NCI-H2081 (cell line): ENCODE measurements at places on chromosomes 3 and 15.

GRCh38 chr3:190155752-190156151 is 35.1 kb upstream of the P3H2 start:
- DNase-seq = no peak

DNA sequence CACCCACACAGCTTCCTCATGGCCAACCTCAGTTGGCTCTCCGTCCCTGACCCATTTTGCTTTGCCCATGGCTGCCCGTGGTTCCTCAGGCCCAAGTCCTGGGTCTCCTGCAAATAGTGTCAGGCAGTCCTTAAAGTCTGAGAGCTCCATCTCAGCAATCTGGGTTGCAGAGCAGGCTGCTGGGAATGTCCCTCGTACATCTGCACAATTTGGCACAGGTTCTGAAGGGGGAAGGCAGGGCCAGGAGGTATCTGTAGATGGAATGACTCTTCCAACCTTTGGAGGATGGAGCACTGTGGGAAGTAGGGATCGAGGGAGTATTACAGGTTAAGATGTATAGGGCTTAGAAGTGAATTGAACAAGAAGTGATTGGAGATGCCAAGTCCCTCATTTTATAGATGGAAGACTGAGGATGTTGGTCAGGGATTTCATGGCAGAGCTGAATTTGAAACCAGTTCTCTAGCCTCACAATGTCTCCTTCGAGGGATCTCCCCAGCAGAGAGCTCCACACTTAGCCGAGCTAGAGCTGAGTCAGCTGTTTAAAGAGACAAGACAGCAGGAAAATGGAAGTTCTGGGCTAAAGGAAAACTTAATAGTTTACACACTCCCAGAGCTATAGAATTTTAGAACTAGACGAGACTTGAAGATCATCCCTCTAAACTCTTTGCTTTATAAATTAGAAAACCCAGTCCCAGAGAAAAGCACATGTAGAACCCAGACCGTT is 9.2 kb downstream of the CKMT1A start:
- no peak for DNase-seq

GRCh38 chr3:187281191-187281714 is 10.3 kb downstream of the MASP1 start:
- no peak for DNase-seq

DNA sequence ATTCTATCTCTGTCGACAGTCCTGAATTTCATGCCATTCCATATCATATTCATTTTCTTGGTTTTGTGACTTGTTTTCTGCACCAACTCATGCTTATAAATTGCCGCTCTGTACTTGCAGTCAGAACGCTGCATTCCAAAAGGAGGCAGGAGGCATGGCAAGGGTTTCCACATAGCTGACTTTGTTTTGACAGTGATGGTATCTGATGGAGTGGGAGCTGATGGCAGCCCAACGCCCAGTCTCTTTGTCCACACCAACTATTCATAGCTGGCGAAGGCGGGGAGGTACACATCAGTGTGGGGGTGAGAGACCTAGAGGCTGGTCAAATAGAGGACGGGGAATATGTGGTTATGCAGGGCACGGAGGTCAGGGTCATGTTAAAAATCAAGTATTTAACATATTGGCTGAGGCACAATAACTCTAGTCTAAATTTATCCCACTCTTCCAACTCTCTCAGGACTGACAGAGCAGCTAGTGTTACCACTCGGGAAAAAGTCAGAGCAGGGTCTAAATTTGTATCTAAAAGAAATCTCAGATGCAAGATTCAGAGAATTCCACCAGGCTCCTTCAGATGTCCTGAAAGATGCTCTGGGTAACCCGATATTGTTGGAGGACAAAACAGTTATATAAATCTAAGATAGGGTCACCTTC is 67.8 kb upstream of the ATP13A3 start:
- no peak for DNase-seq

DNA sequence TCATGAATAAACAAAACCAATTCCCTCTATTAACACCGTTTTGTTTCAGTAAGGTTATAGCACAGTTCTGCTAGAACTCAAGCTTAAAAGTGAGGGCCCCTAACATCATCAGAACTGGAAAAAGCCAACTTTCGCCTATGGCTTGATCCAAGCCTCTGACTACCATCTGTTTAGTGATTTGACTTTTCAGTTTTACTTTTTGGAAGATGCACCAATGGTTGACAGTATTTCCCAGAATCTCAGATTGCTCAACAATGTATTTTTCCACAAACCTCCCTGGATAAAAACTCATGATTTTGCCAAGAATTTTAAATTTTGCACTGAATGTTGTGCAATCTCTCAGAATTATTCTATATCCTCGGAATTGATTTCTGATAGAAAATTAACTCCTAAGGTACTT is 190.7 kb downstream of the LSAMP start:
- no peak for DNase-seq

DNA sequence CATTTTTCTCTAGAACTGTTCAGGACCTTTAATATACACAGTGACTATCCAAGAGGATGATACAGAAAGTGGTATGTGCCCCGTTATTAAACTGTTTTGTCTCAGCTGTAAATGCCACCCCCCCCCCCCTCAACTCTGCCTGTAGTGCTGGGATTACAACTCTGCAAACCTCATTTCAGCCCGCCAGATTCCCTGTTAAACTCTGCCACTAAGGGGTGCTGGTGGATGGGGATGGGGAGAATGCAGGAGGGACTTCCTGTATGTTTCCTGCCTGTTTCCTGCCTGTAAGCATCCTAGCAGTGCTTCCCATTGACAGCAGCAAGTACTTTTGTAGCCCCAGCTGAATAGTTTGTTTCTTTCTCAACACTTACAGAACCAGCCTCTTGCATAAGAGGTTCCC is 301.7 kb upstream of the RORA start:
- DNase-seq = no peak

- no peak for DNase-seq
Measured at GRCh38 chr15:31332681-31333071, 6.0 kb downstream of the KLF13 start.

- DNase-seq = no peak
Measured at GRCh38 chr3:189776149-189776824, 145.1 kb downstream of the TP63 start.

DNA sequence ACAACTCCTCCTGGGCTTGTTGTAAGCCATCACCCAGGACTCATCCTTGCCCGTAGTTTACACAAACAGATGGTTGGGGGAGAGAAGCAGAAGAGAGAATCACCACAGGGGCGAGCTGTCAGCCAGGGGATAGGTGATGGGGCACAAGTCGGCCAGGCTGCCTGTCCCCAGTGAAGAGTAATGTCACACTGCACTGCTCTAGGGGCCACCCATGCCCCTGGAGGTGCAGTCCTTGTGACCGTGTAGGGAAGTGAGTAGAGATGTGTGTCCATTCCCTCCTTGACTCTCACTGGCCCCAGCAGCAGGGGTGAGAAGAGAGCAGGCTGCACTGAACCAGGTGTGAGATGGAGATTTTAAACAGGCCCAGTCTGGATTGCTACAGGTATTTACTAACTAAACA is 17.1 kb upstream of the PRSS50 start:
- DNase-seq = no peak

GRCh38 chr3:77001062-77001701 is 38.7 kb upstream of the ROBO2 start:
- DNase-seq = no peak

DNA sequence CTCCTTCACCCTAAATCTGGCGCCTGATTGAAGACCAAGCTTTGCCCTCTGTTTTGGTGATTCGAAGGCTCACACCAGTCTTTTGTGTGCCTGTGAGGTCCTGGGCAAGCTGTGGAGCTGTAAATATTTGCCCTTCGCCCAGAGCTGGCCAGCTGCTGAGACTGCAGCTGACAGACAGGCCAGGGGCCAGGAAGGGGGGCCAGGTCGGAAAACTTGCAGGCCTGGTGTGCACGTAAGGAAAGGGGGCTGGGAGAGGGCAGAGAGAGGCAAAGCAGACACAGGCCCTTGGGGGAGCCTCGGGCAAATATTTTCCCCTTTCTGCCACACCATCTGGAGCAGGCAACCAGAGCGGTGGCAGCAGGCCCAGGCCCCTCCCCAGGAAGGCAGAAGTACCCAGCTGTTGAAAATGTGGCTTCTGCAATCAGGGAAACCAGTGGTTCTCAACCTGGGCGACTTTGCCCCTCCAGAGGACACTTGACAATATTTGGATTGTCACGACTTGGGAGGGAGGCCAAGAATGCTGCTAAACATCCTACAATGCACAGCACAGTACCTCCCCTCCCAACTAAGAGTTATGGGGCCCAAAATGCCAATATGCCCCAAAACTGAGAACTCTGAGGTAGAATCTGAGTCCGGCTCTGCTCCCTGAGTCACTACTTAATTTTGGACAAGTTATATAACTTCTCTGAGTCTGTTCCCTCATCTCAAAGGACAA is 2.5 kb downstream of the PDZRN3 start:
- peak; percentile 31 for DNase-seq

DNA sequence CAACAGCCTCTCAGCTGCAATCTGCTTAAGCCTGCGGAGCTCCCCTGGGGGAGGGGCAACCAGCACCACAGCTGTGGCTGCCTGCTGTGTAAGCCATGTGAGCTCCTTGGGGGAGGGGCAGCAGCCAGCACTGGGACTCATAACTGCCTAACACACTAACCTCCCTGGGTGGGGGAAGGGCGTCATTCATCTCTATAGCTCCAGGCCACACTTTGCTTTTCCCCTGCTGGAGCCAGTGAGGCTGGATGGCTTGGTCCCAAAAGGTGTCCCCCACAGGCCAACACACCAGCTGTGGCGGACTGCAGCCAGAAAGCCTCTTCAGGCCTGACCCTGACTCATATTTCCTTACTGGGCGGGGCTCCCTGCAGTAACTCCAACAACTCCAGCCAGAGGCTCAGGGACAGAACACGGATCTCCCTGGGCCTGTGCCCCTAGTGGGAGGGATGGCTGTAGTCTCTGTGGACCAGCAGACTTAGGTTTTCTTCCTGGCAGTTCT is 129.8 kb downstream of the PPM1L start:
- DNase-seq = no peak

DNA sequence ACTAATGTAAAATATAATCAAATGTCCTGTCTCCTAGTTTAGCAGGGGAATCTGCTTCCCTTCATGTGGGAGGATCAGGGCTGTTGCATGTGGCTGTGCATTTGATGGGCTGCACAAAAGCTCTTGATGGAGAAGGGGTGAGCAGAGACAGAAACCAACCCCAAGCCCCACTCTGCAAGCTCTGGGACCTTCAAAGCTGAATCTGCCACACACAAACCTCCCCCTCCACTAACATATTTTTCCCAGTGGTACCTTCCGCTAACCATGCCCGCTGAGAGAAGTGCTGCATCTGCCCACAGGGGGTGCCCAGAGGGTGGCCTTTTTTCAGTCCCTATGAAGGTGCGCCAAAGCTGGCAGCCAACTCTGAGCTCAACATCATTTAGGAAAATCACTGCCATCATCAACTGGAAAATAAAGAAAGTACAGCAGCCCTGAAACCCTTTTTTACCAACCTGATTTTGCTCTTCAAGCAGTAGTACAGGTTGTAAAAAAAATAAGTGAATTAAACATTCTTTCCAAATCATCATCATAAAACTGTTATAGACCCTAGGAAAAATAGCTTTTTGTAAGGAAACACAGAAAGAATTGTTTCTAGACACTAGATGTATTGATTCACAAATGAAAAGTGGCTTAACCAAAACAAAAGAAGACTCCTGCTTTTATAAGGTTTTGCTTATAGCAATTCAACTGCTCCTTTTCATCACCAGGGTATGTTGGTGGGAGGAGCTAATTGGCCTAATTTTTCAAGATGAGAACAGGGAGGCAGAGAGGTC is 97.0 kb downstream of the HHLA2 start:
- peak; percentile 82 for DNase-seq

DNA sequence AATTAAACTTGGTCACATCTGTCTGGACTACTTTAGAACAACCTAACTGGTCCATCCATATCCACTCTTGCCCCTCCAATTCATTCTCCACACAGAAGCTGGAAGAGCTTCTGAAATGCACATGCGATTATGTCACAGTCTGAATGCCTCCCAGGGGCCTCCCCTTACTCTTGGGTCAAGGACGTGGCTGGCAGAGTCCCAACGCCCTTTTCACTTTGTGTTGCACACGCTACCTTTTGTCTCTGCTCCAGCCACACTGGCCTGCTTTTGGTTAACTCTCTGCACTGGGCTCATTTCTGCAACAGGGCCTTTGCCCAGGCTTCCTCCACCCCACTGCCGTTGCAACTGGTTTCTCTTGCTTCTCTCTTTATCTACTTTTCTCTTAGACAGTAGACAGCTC is 245.2 kb downstream of the IL20RB start:
- DNase-seq = no peak

DNA sequence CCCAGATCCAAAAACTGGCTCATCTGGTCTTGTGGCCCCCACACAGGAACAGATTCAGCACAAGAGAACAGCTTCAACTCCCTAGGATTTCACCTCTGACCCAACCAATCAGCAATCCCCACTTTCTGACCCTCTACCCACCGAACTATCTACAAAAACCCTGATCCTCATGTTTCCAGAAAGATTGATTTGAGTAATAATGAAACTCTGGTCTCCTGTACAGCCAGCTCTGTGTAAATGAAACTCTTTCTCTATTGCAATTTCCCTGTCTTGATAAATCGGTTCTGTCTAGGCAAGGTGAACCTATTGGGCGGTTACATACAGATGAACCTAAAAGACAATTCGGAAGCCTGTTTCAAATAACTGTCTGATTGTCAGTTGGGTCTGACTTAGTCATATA is 847.6 kb upstream of the ALCAM start:
- DNase-seq = no peak

GRCh38 chr15:61411902-61412510 is 182.9 kb upstream of the RORA start:
- DNase-seq = no peak

- peak; percentile 24 for DNase-seq
Measured at GRCh38 chr3:118973050-118973449, 61.6 kb downstream of the IGSF11 start.

GRCh38 chr15:37014137-37014536 is 86.2 kb downstream of the MEIS2 start:
- no peak for DNase-seq

DNA sequence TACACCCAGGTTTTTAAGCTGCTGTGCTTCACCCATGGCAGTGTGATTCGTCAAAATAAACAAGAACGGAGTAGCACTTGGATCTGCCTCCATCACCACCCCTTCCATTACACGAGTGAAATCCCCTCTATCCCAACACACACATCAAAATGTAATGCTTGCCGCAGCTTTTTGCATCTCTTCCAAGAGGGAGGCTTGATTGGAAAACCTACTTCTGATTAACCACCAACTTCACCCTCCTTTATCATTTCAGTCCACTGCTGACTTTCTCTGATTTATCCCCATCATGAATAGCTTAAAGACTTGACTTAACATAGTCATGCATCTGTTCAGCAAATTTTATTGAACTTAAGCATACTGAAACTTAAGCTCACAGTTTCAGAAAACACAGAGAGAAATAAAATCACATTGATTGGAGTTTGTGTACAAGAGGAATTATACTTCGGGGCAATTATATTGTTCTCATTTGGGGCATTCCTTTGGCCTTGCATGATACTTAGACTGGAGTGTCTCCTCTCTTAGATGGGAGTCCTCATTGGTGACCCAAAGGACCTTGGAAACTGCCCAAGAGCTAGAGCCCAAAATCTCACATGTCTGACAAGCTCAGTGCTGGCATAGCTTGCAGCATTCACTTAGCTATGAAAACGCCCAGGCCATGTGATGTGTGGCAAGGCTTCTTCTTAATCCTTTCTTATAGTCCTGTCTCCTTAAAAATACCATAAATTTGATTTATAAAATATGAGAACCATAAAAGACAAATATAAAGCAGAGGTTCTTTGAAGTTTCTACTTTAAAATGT is 124.3 kb upstream of the UMPS start:
- DNase-seq = no peak
